MV-4-11 (cell line): ENCODE measurements at places on chromosomes 1 and 21.

DNA sequence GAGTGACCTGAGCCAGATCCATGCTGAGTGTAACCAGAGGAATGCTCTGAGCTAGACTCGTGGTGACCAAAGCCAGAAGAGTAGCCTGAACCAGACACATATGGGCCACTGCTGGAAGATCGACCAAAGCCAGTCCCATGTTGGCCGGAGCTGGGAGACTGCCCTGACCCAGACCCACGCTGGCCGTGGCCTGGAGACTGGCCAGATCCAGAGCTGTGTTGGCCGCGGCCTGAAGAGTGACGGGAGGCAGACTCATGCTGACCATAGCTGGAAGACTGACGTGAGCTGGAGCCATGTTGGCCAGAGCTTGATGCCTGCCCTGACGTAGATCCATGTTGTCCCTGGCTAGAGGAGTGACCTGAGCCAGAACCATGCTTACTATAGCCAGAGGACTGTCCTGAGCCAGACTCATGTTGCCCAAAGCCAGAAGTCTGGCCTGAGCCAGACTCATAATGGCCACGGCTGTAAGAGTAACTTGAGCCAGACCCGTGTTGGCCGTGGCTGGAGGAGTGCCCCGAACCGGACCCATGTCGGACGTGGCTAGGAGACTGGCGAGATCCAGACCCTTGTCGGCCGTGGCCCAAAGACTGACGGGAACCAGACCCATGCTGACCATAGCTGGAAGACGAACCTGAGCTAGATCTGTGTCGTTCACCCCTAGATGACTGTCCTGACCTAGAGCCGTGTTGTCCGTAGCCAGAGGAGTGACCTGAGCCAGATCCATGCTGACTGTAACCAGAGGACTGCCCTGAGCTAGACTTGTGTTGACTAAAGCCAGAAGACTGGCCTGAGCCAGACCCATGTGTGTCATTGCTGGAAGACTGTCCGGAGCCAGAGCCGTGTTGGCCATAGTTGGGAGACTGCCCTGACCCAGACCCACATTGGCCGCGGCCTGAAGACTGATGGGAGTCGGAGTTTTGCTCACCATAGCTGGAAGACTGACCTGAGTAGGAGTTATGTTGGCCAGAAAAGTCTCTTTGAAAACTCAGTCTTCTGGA, 3.5 kb downstream of the HRNR start:
- DNase-seq = no peak

GRCh38 chr1:198680174-198680875, 41.5 kb downstream of the PTPRC start:
- peak; percentile 11 for DNase-seq

DNA sequence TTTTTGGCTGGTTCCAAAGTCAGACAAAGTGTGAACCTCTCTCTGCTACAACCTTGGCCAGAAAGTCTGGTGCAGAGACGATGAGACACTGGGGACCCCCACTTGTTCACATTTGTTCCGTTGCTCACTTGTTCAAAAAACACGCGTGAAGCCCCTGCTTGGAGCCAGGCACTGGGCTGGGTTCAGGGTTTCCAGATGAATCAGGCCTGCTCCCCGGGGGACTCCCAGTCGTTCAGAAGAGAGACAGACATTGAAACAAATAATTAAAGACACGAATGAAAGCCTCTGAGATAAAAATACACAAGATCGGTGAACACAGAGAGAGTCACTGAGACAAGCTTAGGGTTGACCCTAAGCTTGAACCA, 101.5 kb upstream of the RUNX3 start:
- no peak for DNase-seq

- DNase-seq = no peak
Measured at GRCh38 chr1:36696261-36696940, 213.7 kb upstream of the CSF3R start.

DNA sequence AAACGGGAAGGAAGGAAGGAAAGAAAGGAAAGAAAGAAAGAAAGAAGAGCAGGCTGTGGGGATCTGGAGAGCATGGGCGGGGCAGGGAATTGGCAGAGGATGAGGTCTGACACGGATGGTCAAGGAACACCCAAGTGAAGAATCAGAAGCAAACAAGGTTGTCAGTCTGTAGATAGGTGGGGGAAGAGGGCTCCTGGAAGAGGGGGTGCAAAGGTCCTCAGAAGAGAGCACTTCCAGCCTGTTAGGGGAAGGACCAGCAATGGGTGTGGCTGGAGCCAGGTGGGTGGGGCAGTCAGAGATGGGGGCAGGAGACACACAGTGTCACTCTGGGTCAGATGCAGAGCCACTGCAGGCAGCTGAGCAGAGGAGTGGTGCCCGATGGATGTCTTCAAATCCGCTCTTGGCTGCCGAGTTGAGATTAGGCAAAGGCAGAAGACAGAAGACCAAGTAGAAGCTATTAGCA, 11.0 kb upstream of the PLA2G2C start:
- DNase-seq = no peak

DNA sequence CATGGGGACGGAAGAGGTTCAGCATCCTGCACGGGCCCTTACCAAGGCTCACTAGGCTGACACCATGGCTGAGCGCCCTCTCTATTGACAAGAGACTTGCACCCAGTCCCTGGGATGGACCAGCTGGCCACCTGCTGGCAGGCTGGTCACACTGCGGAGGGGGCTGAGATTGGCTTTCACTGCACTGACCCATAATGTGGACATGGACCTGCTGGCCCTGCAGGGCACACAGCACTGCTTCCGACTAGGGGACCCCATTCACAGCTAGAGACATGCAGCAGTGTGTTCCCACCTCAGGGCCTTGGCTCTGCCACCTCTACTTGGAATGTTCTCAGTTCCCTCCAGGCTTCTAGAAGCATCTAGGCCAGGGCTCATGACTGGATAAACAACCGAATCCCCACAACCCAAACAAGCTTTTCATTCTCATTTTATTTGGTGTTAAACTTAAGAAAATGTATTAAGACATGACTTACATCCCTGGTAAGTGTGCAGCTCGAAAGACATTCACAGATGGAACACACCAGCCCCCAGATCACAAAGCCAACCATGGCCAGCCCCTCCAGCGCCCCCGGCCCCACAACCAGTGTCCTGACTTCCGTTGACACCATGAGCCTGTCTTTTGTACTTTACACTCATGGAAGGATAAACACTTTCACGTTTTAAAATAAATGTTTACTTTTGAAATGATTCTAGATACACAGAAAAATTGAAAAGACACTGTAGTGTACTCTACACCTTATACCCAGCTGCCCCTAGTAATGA, 9.3 kb upstream of the SRARP start:
- peak; percentile 28 for DNase-seq

DNA sequence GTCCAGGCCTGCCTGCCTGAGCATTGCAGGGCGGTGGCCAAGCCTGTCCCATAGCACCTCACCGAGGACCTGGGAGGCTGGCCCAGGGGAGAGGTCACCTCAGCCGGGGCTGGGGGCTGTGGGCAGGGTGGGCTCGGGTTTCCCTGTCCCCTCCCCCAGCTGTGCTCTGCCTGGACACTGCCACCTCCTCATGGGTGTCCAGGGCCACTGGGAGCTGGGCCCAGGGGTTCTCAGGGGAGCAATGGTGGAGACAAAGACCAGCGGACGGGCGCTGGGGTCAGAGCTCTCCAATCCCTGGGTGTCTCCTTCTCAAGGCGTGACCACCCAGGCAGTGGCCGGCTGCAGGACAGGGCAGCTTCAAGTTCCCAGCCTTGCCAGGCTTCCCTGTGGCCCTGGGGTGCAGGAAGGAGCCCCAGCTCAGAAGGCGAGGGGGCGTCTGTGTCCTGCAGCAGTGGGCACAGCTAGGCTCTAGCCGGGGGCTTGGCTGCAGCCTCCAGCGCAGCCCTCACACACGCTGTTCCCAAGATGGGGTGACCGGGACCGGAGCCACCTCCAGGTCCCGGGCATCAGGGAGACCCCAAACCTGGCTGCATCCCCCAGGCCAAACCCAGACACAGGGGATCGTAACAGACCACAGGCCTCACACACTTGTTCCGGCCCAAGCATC, 29.0 kb downstream of the TP73 start:
- no peak for DNase-seq

DNA sequence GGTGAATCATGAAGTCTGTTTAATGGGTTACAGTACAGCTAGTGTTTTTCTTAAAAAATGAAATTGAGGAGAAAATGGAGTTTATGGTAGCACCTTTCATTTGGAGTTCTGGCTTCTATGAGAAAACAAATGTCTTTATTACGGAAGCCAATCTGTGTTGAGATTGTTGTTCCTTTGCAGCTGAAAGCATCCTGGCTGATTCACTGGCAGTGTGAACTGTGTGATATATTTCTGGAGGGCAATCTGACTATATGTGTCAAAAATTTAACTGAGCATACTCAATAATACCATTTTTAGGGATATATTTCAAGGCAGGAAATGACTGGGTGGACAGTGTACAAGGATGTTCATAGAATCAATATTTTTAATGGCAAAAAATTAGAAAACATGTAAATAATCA, 46.6 kb upstream of the LYST start:
- DNase-seq = no peak

GRCh38 chr1:221084681-221085080, 205.4 kb downstream of the HLX start:
- no peak for DNase-seq

- DNase-seq = no peak
Measured at GRCh38 chr1:156065871-156066270, 4.9 kb downstream of the RAB25 start.

- DNase-seq = peak; percentile 95
Measured at GRCh38 chr1:186623551-186623950, 56.7 kb downstream of the PTGS2 start.

GRCh38 chr1:11527541-11528452, 48.8 kb downstream of the DISP3 start:
- DNase-seq = no peak

DNA sequence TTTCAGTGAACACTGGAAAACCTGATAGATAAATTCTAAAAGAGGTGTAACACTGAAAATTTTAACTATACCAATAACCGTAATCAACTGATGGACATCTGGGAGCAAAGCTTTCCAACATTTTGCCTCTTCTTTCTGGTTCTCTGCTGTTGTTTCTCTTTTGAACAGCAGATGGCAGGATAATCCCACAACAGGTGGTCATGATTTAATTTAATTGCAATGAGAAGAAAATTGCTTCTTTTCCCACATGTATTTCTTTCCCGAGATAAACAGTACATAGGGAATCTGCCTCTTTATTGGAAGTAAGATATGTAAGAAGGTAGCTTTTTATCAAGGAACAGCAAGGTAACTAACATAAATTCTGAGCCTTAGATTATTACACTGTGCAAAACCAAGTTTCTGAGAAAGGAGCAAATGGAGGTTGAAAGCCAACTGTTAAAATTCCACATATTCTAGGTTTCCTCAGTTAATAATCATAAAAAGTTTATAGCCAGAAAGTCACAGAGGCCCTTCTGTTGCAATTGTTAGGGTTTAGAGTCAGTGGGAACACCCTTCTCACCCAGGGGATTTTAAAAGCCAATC, 72.9 kb downstream of the RPS6KA1 start:
- peak; percentile 58 for DNase-seq

DNA sequence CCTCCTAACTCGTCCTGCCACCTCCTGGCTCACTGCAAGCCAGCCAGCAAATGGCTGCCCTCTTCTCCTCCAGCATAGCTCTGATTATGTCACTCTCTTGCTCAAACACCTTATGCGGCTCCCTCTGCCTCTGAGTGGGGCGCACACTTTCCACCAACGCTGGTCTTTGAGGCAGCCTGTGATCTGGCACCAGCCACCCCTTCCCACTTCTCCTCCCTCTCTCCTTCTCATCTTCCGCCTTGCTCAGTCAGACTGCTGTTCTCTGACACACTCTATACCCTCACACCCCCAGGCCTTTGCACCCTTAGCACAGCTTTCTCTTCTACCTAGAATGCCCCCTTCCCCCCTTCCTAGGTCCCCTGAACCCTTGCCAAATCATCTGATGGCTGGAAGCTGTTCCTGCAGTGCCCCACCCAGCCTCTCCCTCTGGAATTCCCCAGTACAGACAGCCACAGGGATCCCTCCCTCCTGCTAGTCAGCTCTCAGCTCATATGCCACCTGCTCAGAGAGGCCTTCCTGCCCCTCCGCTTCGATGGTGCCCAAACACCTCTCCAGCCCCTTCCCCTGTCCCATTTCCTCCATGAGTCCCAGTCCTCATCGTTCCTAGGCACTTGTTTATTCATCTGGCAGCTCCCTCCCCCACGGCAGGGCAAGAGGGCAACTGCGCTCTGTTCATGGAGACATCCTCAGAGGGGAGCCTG, 21.7 kb upstream of the PEF1 start:
- DNase-seq = no peak

DNA sequence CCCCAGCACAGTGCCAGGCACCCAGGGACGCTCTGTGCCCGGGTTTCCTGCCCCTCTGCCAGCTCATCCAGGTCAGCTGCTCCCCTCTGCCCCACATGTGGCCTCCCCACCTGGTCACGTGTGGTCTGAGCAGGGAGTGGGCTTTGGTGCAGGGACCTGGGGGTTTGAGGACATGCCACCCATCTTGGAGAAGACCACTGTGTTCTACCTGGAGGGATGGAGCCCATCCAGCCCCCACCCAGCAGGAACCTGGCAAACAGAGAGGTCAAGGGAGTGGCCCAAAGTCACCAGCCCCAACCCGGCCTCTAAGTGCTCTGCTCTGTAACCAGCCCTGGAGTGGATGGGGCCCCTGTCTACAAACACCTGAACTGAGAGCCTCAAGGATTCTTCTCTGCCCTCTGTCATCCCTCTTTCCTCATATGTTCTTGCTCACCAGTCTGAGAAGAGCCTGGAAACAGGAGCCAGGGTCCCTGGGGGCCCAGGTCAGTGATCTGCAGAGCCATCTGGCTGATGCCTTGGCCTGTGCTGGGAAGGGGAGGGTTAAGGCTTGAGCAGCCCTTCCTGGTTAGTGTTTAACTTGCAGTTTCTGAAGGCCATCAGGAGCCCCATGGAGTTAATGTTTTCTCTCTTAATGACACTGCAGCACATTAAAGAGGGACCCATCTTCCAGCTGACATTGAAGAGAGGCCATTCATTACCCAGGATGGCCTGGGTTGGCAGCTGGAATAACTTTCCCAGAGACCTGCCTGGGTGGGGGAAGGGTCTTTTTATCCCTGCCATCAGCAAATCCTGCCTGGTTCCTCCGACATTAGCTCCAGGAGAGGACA, 235.4 kb downstream of the PTPRU start:
- DNase-seq = no peak

GRCh38 chr1:178282949-178283367, 189.1 kb downstream of the RASAL2 start:
- peak; percentile 45 for DNase-seq

DNA sequence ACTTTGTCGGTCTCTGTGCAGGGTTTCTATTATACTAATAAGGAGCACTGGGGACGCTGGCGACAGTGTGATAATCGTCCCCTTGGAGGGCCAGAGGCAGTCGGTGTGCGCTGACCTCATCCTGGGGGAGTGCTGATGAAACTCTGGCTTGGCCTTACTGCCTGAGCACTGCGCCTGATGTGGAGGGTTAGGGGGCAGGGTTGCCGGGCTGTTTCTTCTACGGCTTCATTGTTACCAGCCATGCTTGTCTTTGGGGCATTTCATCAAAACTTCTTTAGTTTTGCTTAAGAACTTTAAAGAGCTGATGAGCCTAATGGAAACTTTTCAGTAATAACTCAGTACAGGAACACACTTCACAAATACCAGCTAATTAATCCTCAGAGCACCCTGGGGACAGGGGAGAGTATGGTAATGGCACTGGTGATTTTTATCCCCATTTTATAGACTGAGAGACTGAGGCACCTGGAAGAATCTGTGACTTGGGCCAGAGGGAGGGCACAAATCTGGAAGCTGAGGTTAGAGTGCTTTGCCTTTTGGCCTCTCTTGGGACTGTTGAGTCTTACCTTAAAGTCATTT, 81.8 kb downstream of the PEX14 start:
- no peak for DNase-seq

- DNase-seq = no peak
Measured at GRCh38 chr1:65658122-65658521, 134.6 kb upstream of the PDE4B start.

GRCh38 chr21:42452401-42453223, 43.4 kb downstream of the RSPH1 start:
- no peak for DNase-seq

- no peak for DNase-seq
Measured at GRCh38 chr1:26429721-26430120, 2.4 kb upstream of the DHDDS start.
